ENCODE measurements at places on chromosomes 1 and 21.

DNA sequence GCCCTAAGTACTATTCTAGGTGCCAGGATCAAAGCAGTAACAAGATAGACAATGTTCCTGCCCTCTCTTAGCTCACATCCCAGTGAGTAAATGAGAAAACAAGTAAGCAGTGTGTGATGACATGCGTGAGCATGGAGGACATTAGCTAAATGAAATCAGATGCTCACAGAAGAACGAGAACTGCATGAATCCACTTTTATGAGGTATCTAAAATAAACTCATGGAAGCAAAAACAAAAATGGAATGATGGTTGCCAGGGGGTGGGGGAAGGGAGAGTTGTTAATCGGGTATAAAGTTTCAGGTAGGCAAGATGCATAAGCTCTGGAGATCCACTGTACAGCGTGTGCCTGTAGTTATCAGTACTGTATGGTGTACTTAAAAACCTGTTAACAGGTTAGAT is 195.1 kb downstream of the HHAT start:
- no peak for DNase-seq

- no peak for DNase-seq
These were observed 1.7 kb upstream of the TRIM67 start for GRCh38 chr1:231159963-231160761.

GRCh38 chr1:115134850-115135480 is 45.7 kb upstream of the TSPAN2 start:
- peak; percentile 99 for DNase-seq

- DNase-seq: peak; percentile 26
These were observed 3.2 kb downstream of the RHBG start for GRCh38 chr1:156372265-156372586.

DNA sequence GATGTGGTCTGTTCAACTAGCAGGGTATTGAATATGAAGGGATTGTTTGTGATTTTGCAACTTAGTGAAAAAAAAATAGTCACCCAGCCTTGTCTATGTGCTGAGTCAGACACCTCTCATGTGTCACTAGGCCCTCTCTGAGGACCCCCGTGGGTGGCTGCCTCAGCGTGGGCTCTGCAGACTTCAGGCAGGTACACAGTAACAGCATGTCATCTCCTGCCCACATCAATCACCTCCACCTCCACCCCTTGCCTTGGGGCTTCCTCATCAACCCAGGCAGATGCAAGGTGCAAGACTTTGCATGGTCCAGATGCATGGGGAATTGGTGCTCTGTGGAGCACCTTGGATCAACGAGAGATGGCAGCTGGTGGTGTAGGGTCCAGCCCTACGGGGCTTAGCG is 23.9 kb downstream of the PCP4 start:
- no peak for DNase-seq

DNA sequence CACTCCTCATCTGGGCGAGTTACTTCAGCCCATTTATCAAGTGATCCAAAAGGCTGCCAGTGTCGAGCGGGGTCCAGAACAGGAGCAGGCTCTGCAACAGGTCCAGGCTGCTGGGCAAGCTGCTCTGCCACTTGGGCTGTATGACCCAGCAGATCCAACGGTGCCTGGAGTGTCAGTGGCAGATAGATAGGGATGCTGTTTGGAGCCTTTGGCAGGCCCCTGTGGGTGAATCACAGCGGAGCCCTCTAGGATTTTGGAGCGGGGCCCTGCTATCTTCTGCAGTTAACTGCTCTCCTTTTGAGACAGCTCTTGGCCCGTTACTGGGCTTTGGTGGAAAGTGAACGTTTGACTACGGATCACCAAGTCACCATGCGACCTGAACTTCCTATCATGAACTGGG is 7.5 kb downstream of the MMEL1 start:
- no peak for DNase-seq

- no peak for DNase-seq
These were observed 222.0 kb upstream of the PKN2 start for GRCh38 chr1:88462096-88462487.

- no peak for DNase-seq
These were observed 243.4 kb downstream of the NUF2 start for GRCh38 chr1:163565166-163565565.

DNA sequence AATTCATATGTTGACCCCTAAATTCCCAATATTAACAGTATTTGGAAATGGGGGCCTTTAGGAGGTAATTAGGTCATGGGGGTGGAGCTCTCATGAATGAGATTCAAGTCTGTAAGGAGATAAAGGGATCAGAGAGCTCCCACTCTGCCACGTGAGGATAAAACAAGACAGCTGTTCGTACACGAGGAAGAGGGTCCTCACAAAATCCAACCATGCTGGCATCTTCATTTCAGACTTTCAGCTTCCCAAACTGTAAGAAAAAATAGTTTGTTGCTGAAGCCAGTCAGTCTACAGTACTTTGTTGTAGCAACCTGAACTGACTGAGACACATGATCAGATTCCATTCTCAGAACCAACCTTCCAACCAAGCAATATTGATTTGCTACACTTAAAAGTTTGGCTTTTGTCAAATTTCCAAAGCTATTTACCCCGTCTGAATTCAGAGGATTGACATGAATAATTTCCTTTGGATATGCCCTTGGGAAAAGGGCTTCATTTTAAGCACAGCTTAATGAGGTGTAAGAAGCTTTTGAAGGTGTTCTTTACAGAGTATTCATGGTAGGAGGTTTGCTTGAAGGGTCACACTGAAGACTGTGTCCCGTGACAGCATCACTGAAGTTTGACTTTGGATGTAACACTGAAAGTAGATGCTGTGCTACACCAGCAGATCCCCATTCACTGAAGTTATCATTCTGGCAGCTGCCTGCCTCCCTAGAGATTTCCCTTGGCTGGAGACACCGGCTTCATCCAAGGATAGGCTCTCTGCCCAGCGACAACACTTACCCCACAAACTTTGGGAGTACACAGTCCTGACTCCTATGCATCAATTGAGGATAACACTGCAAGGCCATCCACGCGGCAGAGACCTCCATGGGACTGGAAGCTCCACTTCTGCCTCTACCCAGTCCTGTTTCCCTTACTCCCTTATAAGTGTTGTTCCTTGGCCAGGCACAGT is 4.9 kb upstream of the OMA1 start:
- no peak for DNase-seq

GRCh38 chr1:77465922-77466321 is 184.1 kb downstream of the AK5 start:
- no peak for DNase-seq
